ENCODE measurements at places on chromosomes 5 and 9.

DNA sequence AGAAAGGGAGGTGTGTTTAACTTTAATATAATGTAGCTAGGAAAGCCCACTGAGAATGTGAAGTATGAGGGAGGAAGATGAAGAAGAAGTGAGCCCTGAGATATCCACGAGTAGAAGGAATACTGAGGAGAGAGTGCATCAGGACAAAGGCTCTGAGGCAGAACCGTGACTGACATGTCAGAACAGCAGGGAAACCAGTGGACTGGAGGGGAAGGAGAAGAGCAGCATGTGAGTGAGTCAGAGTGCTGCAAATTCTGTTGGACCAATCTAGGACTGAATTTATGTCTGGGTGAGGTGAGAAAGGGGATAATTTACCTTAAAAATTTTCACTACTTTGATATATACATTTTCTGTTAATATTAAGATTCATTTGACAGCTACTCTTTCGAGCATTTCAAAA is 110.3 kb downstream of the ST8SIA4 start:
- no peak for DNase-seq

GRCh38 chr5:68557162-68557936 is 341.8 kb downstream of the PIK3R1 start:
- no peak for DNase-seq

GRCh38 chr5:167709625-167710024 is 581.8 kb upstream of the WWC1 start:
- DNase-seq: no peak

GRCh38 chr5:180643191-180643851 is 6.1 kb downstream of the FLT4 start:
- no peak for DNase-seq
